ENCODE measurements at places on chromosomes 6 and 20. TPM values are rescaled to one million over a fixed set of nuclear protein-coding genes. Genes with fewer than 3 reads are reported as not detected.

The NMBR gene
- total RNA-seq, result not detected

The SLC26A8 gene
- 0.87 TPM for total RNA-seq

The EPPIN gene
- not detected for total RNA-seq

The SENP6 gene
- 58.9 TPM for total RNA-seq

The PREX1 gene
- total RNA-seq, result 16.9 TPM

The RBBP8NL gene
- not detected for total RNA-seq

The RNF144B gene
- total RNA-seq, result 1.2 TPM

The SDC4 gene
- 113 TPM for total RNA-seq

The DEFB124 gene
- not detected for total RNA-seq

The REM1 gene
- not detected for total RNA-seq

The PTK6 gene
- not detected for total RNA-seq

The SPATA2 gene
- 1.9 TPM for total RNA-seq

The PAK5 gene
- total RNA-seq, result under 0.01 TPM

The TNFRSF21 gene
- 10.5 TPM for total RNA-seq

The PLG gene
- not detected for total RNA-seq

The CDH26 gene
- 0.50 TPM for total RNA-seq

The DAAM2 gene
- total RNA-seq, result 7.4 TPM

The SUN5 gene
- total RNA-seq, result not detected

The PPT2 gene
- total RNA-seq, result 14.7 TPM

The IRF4 gene
- total RNA-seq, result under 0.01 TPM

The SPATA25 gene
- 3.5 TPM for total RNA-seq

The BFSP1 gene
- 2.3 TPM for total RNA-seq

All from smooth muscle cell of trachea (primary cell).